ENCODE measurements at places on chromosomes 11 and 22.

- DNase-seq: no peak
Measured at GRCh38 chr11:130122141-130122575, 37.4 kb upstream of the ST14 start.

GRCh38 chr11:73249853-73250783 is 22.0 kb upstream of the P2RY6 start:
- no peak for DNase-seq

DNA sequence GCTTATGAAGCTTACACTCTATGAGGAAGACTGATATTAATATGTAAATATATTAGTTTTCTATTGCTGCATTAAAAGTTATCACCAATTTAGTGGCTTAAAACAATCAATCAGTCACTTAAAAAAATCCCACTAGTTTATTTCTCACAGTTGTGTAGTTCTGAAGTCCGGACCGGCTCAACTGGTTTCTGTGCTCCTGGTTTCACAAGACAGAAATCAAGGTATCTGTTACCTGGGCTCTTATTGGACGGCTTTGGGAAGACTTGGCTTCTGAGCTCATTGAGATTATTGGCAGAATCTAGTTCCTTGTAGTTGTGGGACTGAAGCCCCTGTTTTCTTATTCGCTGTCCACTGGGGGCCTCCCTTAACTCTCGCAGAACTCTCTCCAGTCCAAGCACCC is 343.0 kb downstream of the RAB38 start:
- DNase-seq: no peak

DNA sequence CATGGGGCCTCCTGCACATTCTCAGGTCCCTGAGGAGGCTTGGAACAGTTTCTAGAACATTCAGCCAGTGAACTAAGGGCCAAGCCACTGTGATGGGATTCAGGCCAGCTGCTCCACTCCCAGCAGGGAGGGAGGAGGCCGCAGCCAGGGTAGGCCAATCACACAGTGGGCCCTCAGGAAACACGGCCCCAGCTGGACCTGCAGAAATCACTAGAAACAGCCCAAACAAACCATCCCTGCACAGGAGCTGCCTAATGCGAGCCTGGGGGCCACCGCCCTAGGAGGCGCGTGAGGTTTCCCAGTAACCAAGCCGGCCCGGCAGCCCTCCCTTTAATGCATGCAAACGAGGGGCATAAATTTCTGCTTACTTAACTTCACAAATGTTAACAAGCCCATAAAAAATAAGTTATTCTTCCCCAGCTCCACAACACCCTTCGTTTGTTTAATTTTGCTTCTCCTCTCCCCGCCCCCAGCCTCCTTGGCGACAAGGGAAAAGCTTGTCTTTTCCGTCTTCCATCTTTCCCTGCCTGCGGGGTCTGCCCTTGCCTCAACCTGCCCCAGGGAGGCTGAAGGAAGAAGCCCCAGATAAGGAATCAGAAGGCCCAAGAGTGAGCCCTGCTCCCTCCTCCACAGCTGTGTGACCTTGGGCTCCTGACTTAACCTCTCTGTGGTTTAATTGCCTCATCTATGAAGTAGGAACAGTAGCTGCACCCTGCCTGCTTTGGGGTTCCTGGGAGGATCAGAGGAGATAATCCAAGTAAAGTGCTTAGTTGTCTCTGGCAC is 25.7 kb downstream of the ELFN2 start:
- no peak for DNase-seq

DNA sequence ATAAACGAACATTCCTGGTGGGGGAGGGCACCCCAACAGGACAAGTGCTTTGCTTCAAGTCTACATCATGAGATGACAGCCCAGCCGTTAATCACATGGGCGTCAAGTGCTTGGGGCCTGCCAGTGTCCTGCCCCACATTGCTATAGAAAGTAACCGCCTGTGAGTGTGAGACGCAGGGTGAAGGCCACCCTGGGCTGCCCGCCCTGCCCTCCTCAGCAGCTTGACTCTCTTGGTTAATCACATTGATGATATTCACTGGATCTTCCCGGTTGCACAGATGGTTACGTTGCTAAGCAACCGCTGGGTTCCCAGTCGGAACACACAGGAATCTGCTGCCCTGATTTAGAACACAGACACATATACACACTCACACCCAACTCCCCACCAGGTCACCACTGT is 79.3 kb downstream of the CTTN start:
- no peak for DNase-seq

- DNase-seq: no peak
Measured at GRCh38 chr11:71548120-71548519, at the start of gene KRTAP5-9. TSS of gene KRTAP5-9 (plus strand) at chr11:71548420. CDS start at chr11:71548658, 238 bp downstream.

DNA sequence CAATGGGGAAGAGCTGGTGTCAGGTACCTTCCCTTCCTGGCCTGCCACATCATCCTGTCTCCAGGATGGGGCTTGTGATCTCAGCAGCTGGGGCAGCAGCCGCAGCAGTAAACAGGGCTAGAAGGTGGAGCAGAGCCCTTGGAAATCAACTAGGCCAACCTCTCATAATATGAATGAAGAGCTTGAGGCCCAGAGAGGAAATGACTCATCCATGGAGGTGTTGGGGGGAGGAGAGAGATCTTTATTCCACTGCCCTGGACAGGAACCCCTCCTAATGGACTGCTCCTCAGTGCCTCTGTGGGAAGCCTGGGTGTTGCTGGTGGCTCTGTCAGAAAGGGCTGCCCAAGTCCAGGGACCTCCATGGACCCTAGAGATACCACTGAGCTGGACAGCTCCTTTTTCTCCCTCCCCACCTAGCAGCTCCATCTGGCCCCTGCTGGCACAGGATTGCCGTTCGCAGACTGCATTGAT is 111.8 kb downstream of the OSBP2 start:
- DNase-seq: no peak

- DNase-seq: no peak
Measured at GRCh38 chr11:103798026-103798425, 238.4 kb upstream of the DDI1 start.

DNA sequence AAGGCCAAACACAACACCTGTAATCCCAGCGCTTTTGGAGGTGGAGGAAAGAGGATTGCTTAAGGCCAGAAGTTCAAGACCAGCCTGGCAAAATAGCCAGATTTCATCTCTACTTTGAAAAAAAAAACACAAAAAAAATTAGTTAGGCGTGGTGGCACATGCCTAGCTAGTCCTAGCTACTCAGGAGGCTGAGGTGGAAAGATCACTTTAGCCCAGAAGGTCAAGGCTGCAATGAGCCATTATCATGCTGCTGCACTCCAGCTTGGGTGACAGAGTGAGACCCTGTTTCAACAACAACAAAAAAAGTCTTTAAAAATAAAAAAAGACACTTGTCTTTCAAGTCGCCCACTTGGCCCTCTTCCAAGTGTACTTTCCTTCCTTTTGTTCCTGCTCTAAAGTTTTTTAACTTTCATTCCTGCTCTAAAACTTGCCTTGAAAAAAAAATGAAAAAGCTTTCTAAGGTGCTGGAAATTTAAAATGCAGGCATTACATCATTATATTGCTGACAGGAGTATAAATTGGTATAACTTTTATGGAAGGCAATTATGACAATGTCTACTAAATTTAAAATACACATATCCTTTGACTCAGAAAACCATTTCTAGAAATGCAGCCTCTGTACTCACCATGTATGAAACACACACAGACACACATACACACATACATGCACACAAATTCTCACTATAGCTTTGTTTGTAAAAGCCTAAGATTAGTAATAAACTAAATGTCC is 12.7 kb downstream of the LIPT2 start:
- no peak for DNase-seq

DNA sequence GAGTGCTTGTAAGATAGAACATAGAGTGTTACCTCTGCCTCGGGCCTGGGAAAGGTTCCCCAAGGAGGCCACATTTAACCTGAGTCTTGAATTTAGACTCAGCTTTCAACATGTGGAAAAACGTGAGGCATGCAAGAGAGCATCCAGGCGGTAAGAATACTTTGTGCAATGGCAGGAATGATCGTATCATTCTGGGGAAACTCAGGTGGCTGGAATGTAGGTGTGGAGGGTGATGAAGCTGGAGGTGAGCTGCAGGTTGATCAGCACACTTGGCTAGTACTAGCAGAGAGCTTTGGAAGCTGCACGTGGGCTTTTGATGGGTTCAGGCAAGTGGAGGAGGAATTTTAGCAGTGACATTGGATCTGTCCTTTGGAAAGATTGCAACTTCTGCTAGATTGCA is 270.3 kb upstream of the RAG2 start:
- no peak for DNase-seq

Measured in NCI-H2081 (cell line).